ENCODE measurements at places on chromosomes 6 and 20.

- H3K4me3 ChIP-seq: no peak overlapping the region
- H3K27me3 ChIP-seq: no peaks in the 10 kb centered on the region
- H3K27ac ChIP-seq: no peak overlapping the region
- no peaks in the 10 kb centered on the region for H3K36me3 ChIP-seq
- DNase-seq: no peak
Observed at GRCh38 chr6:160424256-160424655, 76.1 kb downstream of the SLC22A3 start.

DNA sequence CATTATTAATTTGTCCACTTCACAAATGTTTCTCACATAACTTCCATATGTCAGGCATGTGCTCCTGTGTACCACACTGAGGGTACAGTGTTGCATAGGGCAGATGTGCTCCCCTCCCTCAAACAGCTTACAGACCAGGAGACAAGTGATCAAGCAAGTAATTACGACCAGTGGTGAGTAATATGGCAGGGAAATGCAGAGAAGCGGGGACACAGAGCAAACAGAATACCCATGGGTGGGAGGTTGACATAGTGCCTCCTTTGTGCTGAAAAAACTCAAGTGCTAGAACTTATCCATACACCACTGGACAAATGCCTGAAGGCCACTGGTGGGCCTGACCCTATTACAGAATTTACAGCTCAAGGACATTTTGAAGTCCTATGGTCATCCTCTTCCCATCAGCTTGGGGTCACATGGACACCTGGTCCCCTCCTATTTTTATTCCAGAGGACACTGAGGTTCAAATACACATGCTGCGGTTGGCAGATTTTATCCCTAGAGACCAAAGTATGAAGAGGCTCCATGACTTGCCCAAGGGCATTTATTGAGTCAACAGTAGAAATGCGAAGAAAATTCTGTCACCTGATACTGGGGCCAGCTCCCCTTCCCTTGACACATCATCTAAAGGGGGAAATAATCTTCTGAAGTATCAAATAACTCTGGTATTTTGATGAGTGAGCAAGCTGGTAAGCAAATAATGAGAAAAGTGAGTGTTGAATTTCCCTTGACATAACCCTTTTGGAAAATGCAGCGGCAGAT lies 116.6 kb downstream of the QRSL1 start:
- DNase-seq: no peak
- H3K4me1 ChIP-seq: no peaks in the 10 kb centered on the region
- H3K36me3 ChIP-seq: no peaks in the 10 kb centered on the region
- no peak overlapping the region for H3K27ac ChIP-seq
- no peaks in the 10 kb centered on the region for H3K27me3 ChIP-seq

DNA sequence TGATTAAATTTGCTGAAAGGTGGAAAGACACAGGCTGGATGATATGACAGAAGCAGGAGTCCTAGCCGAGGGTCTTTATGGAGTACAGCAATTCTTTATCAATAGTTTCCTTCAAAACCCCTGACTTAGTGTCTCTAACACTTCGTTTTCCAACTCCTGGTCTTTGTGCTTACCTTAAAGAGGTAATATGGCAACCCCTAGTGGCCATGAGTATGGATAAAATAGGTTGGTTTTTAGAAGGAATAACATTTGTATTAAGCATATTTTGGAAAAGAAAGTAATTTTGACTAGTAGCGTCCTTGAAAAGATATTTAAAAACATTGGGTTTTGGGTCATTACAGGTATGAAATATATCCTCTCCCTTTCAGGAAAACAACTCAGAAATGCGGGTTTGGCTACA lies 51.9 kb downstream of the VGLL2 start:
- H3K4me3 ChIP-seq: no peak overlapping the region
- H3K27ac ChIP-seq: no peak overlapping the region
- H3K4me1 ChIP-seq: no peaks in the 10 kb centered on the region
- no peaks in the 10 kb centered on the region for H3K36me3 ChIP-seq

DNA sequence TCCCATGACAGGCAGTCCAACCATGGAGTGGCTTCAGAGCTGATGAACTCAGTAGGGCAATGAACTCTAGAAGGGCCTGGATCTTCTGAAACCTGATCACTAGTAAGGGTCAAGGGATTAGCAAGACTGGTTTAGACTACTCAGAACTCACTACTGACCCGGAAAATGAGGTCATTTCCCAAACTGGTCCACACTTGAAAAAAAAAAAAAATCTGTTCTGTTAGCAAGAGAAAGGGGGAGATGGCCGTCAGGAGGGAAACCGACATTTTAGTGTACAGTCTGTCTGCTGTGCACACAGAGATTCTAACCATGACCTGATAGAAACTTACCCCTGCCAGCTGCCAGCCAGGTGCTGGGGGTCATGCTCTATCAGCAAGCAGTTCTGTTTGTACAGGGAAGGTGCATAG lies 262.4 kb upstream of the AGPAT4 start:
- no peaks in the 10 kb centered on the region for H3K4me1 ChIP-seq
- H3K36me3 ChIP-seq: no peaks in the 10 kb centered on the region
- no peak for DNase-seq
- no peaks in the 10 kb centered on the region for H3K27me3 ChIP-seq

DNA sequence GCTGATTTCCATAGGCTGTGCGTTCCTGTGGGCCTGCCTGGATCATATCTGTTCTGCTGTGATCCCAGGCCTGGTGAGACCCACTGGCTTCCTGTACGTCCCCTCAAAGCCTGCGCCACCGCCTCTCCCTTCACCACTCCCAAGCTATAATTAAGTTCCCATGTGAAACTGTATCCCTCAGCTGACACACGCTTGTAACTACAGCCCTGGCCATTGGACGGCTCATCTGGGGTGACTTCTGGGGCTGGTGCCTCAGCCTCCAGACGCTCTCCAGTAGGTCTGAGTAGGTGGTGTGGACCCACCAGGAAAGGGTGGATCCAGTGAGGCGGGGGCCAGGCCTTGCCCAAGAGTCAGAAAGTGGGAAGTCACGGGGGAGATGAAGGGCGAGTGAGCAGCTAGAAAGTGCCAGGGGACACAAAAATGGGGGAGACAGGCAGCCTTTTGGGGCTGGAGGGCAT lies 21.0 kb downstream of the PPARD start:
- H3K4me3 ChIP-seq: no peak overlapping the region
- H3K4me1 ChIP-seq: peaks cover 16% of the 10 kb centered on the region
- no peaks in the 10 kb centered on the region for H3K36me3 ChIP-seq

GRCh38 chr20:41497186-41497895 lies 120.8 kb downstream of the CHD6 start:
- DNase-seq: no peak
- H3K4me1 ChIP-seq: no peaks in the 10 kb centered on the region
- H3K27ac ChIP-seq: no peak overlapping the region
- H3K27me3 ChIP-seq: no peaks in the 10 kb centered on the region
- H3K4me3 ChIP-seq: no peak overlapping the region

DNA sequence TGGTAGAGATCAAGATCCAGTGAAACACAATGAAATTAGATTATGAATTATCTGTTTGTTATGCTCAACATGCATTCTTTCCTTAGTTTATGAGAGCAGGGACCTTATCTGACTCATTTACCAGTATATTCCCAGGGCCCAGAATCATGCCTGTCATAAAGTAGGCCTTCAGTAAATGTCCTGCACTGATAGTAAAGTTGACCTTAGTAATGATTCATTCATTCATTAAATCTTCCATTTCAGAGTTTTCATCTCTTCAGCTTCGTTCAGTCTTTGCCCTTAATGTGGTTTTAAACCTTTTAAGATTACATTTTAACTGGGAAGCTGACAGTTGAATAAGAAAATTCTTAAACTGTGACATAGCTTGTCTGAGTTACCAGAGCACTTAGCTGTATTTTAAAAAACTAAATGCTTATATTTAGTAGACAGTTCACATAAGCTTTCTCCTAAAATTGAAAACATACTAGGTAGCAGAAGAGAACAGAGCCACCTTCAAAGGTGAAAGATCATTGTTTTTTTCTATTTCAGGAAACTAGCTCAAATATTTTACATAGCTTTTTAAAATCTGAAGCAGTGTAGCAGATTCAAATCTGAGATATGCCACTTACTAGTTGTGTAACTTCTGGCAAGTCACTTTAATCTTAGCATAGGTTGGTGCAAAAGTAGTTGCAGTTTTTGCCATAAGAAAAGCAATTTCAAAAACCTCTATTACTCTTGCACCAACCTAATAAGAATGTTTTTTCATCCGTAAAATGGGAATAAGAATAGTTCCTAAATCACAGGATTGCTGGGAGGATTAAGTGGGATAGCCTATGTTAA lies 41.4 kb downstream of the MCM8 start:
- no peak overlapping the region for H3K4me3 ChIP-seq
- DNase-seq: no peak
- no peaks in the 10 kb centered on the region for H3K27me3 ChIP-seq
- H3K4me1 ChIP-seq: no peaks in the 10 kb centered on the region
- no peaks in the 10 kb centered on the region for H3K36me3 ChIP-seq

- no peak overlapping the region for H3K4me3 ChIP-seq
- H3K27ac ChIP-seq: no peak overlapping the region
- no peak for DNase-seq
- H3K27me3 ChIP-seq: no peaks in the 10 kb centered on the region
Observed at GRCh38 chr20:61315319-61315718, 63.3 kb downstream of the CDH4 start.
